Stimulated activated CD4-positive, alpha-beta T cell treated with anti-CD3 and anti-CD28 coated beads, Interleukin-15, amount 100 ng/mL, for 1 hour (primary cell): ENCODE measurements at places on chromosomes 7 and 10.
A peak's percentile ranks its signal among the peaks of the same experiment; 100 is the strongest.

GRCh38 chr7:3280445-3280844, 20.6 kb upstream of the SDK1 start:
- DNase-seq: no peak

DNA sequence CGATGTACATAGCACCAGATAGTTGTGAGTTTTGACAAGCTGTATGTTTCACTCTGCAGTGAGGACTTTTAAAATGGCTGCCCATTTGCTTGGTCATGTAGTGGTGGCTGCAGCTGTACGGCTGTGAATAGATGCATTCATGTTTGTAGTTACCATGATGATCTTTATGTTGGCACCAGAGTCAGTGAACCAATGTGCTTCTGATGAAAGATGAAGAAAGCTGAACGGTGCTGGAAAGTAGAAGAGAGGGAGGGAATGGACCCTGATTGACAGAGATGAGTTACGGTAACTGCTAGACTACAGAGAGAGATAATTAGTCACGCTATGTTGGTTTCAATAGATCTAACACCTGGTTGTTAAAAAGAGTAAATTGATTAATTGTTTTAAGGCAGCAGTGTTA, 256.8 kb downstream of the CELF2 start:
- no peak for DNase-seq

GRCh38 chr7:57308631-57309408, 141.2 kb upstream of the ZNF716 start:
- DNase-seq: no peak

GRCh38 chr10:30294476-30295240, 54.4 kb downstream of the MTPAP start:
- DNase-seq: no peak

GRCh38 chr7:136293841-136294391, 316.8 kb upstream of the MTPN start:
- DNase-seq: no peak

DNA sequence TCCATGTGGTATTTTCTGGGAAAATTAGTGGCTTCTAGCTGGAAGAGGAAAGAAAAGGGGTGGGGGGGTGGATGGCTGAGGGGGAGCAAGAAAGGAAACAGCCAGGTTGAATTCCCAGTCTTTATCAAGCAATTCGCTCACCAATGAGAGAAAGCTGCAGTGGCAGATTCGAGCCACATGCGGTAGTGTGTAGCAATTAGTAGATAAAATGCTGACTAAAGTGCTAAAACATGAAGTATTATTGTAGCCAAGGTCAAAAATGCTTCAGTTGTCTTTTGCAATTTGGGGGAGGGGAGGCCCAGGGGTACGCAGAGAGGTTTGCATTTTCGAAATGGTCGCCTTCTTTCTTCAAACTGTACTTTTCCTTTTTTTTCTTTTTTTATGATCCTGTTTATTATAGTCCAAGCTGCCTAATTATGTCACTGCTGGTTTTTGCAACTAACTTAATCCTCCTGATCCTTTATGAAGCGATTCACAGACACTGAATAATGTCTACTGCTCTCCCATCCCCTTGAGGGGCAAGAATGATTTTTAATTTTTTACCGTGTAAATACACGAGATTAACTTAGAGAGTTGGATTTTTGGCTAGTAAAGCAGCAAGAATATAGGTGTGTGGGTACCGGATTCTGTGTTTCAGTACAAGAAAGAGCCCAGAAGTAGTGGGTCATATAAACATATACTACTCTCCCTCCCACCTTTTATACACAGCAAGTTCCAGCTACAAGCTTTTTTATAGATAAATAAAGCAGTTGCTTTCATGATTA, 3.6 kb upstream of the ARID5B start:
- DNase-seq: no peak

DNA sequence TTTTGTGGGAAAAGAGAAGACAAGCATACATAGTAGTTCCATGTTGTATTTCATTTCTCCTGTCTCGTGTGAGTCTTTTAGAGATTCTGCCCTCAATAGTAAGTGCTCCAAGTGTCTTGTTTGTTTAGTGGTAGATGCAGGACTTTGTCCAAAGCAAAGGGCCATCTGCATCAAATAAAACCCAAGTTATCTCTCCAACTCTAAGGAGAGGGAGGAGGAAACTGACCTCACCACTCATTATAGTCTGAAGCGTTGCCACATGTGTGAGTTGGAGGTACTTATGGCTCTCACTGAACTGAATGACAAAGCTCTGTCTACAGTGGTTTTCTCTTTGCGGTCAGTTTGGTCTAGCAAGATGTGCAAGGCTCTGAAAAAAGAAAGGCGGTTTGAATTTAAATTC, 272.6 kb downstream of the DOCK4 start:
- DNase-seq: no peak

GRCh38 chr7:75048435-75049379, 24.9 kb downstream of the RCC1L start:
- DNase-seq: no peak

GRCh38 chr10:34113504-34114225, 701.4 kb downstream of the PARD3 start:
- no peak for DNase-seq

GRCh38 chr7:117283371-117283770, 39.5 kb downstream of the WNT2 start:
- DNase-seq: no peak

GRCh38 chr10:29266641-29267040, 22.2 kb upstream of the LYZL1 start:
- no peak for DNase-seq

GRCh38 chr7:45259966-45260646, 102.5 kb downstream of the RAMP3 start:
- DNase-seq: peak; percentile 29
